ENCODE measurements at places on chromosomes 7 and 10.

- DNase-seq, result no peak
Measured at GRCh38 chr10:8174762-8175161, 120.3 kb downstream of the GATA3 start.

DNA sequence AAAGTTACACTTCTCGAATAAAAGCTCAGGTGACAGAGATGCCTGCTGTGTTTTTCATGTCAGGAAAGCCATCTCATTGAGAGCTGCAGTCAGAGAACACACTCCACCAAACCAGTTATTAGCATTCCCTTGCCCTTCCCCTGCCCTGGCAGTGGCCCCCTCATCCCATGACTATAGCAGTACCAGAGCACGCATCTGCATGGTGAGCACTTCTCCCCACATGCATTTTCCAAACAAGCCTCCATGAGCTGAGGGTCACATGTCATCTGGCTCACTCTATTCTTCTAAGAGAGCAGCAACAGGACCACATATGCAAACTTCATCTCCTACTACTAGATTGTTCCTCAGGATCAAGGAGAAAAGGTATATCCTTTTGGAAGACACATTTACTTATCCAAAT, 42.4 kb upstream of the FGL2 start:
- DNase-seq, result no peak

GRCh38 chr7:128231677-128232076, 9.4 kb upstream of the LEP start:
- DNase-seq, result no peak

DNA sequence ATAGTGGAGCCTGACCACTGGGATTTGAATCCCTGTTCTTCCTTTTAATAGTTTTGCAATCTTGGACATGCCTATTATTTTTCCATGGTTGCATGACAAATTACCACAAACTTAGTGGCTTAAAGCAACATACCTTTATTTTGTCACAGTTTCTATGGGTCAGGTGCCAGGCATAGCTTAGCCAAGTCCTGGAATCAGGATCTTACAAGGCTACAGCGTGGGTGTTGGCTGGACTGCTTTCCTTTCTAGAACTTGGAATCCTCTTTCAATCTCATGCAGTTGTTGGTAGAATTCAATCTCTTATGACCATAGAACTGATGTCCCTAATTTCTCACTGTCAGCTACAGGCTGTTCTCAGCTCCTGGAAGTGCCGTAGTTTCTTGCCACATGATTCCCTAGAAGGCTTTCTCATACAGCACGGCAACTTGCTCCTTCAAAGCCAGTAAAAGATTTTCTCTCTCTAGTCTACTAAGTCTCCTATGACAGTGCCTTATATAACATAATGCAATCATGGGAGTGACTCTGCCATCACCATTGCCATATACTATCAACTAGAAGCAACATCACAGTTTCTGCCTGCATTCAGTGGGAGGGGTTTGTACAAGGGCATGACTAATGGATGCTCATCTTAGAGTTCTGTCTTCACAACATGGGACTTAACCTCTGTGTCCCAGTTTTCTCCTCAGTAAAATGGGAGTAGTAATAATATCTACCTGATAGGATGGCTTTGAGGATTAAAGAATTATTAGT, 243.4 kb upstream of the FZD1 start:
- no peak for DNase-seq

DNA sequence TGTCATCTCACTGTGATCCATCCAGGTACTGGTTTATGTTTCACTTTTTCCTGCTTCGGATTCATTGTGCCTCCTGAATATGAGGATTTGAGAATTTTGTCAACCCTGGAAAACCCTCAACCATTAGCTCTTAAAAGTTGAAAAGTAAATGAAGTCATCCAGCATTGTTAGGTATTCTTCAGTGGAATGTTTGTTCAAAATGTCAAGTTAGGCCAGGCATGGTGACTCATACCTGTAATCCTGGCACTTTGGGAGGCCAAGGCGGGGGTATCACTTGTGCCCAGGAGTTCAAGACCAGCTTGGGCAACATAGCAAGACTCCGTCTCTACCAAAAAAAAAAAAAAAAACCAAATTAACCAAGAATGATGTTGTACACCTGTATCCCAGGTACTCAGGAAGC, 222.1 kb downstream of the NSUN6 start:
- no peak for DNase-seq

GRCh38 chr10:85048644-85049043, 720.3 kb downstream of the CCSER2 start:
- no peak for DNase-seq

DNA sequence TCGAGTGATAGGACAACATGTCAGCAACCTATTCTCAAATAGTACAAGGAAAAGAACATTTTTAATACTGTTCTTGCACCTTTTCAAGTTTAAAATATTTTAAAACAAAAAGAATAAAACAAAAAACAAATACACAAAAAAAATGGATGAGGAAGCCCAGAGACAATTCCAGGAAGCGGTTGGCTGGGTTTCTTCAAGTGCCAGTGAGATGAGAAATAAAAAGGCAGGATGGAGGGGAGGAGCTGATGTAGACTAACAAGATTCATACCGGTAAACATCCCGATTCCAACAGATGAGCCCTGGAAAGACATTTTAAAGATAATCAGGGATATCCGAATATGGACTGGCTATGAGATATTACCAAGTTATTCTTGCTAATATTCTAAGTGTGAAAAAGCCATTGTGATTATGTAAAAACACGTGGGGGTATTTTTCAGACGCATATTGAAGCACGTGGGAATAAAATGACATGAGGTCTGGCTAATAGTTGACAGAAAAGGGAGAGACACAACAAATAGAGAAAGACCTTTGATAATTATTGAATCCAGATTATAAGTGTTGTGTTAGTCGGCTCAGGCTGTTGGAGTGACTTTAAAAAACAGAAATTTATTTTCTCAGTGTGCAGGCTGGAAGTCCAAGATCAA, 101.3 kb upstream of the LRRC4 start:
- DNase-seq, result no peak

GRCh38 chr10:95363303-95363912, 72.6 kb upstream of the PDLIM1 start:
- peak; percentile 80 for DNase-seq

GRCh38 chr7:47621979-47622561, 40.2 kb upstream of the TNS3 start:
- no peak for DNase-seq
